ENCODE measurements at places on chromosomes 1 and 21. TPM values are rescaled to one million over a fixed set of nuclear protein-coding genes. Genes with fewer than 3 reads are reported as not detected.

The CBR3 gene
- 12.1 TPM for total RNA-seq

The ANGPTL3 gene
- total RNA-seq: not detected

The ATP1A4 gene
- total RNA-seq: not detected

The FAAH gene
- total RNA-seq: 0.86 TPM

The FRRS1 gene
- total RNA-seq: 17.7 TPM

The PPM1J gene
- total RNA-seq: 1.3 TPM

The TMEM63A gene
- 26.3 TPM for total RNA-seq

The C1QA gene
- total RNA-seq: not detected

The GUCA2A gene
- not detected for total RNA-seq

The NCSTN gene
- 109 TPM for total RNA-seq

The SPATA1 gene
- 0.97 TPM for total RNA-seq

The GSTM5 gene
- 5.8 TPM for total RNA-seq

The SERINC2 gene
- total RNA-seq: 21.2 TPM

The OPRD1 gene
- total RNA-seq: not detected

The DSCAM gene
- total RNA-seq: not detected

The PCNX2 gene
- 38.4 TPM for total RNA-seq

The FAM89A gene
- 7.7 TPM for total RNA-seq

The COL8A2 gene
- 4.7 TPM for total RNA-seq

The KCNA2 gene
- total RNA-seq: under 0.01 TPM

The LCE7A gene
- not detected for total RNA-seq

The ZFYVE9 gene
- total RNA-seq: 23.8 TPM

The EPHB2 gene
- total RNA-seq: 9.7 TPM

The CHRM3 gene
- total RNA-seq: under 0.01 TPM

The ATP5PB gene
- 261 TPM for total RNA-seq

The PLPP3 gene
- total RNA-seq: 14.7 TPM

The SLC45A1 gene
- 1.9 TPM for total RNA-seq

The RGS8 gene
- total RNA-seq: not detected

The AK5 gene
- total RNA-seq: 123 TPM

The CELSR2 gene
- 1.3 TPM for total RNA-seq

The NECTIN4 gene
- total RNA-seq: 0.32 TPM

The LRP8 gene
- total RNA-seq: 27.6 TPM

The IL10 gene
- total RNA-seq: under 0.01 TPM

The CA14 gene
- total RNA-seq: not detected

The LMOD1 gene
- total RNA-seq: 50.1 TPM

The FAM72D gene
- total RNA-seq: 0.43 TPM

The BEND5 gene
- total RNA-seq: not detected

The BATF3 gene
- 3.9 TPM for total RNA-seq

The CGN gene
- not detected for total RNA-seq

The MAB21L3 gene
- under 0.01 TPM for total RNA-seq

The KIF21B gene
- total RNA-seq: 0.32 TPM

The TMEM51 gene
- 18.6 TPM for total RNA-seq

The MXRA8 gene
- 249 TPM for total RNA-seq

The SSR2 gene
- 386 TPM for total RNA-seq

The ESRRG gene
- under 0.01 TPM for total RNA-seq

The C1orf116 gene
- total RNA-seq: under 0.01 TPM

The AIM2 gene
- 0.32 TPM for total RNA-seq

The FCGR3B gene
- not detected for total RNA-seq

The SH3D21 gene
- total RNA-seq: 3.9 TPM

The CYP4A22 gene
- not detected for total RNA-seq

The TMPRSS15 gene
- total RNA-seq: not detected

The LRRC53 gene
- not detected for total RNA-seq

The TRIM45 gene
- total RNA-seq: 1.7 TPM

The LMX1A gene
- not detected for total RNA-seq

The GREM2 gene
- 1.3 TPM for total RNA-seq

The CATSPERE gene
- total RNA-seq: 1.7 TPM

The DIO1 gene
- not detected for total RNA-seq
